Activated CD4-positive, alpha-beta T cell treated with anti-CD3 and anti-CD28 coated beads, Interleukin-2, amount 50 U/mL, for 4 hours (primary cell): ENCODE measurements at places on chromosomes 3 and 15.

- DNase-seq, result no peak
Measured at GRCh38 chr3:135131290-135131689, 336.2 kb downstream of the EPHB1 start.

GRCh38 chr15:71567173-71567572 is 243.2 kb upstream of the NR2E3 start:
- DNase-seq, result no peak

DNA sequence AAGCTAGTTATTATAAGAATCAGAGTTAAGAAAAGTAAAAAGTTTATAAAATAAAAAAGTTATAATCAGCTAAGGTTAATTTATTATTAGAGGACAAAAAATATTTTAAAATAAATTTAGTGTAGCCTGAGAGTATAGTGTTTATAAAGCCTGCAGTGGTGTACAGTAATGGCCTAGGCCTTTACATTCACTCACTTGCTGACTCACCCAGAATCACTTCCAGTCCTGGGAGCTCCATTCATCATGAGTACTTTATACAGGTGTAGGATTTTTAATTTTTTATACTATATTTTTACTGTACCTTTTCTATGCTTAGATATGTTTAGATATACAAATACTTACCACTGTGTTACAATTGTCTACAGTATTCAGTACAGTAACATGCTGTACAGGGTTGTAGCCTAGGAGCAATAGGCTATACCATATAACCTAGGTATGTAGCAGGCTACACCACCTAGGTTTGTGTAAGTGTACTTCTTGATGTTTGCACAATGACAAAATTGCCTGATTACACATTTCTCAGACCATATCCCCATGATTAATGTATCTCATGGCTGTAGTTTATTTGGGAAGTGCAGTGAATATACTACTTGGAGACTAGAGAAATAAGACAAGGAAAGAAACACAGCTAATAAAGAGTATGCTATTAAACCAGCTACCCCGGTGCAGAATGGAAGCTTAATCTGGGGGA is 101.9 kb upstream of the GALNT15 start:
- no peak for DNase-seq

DNA sequence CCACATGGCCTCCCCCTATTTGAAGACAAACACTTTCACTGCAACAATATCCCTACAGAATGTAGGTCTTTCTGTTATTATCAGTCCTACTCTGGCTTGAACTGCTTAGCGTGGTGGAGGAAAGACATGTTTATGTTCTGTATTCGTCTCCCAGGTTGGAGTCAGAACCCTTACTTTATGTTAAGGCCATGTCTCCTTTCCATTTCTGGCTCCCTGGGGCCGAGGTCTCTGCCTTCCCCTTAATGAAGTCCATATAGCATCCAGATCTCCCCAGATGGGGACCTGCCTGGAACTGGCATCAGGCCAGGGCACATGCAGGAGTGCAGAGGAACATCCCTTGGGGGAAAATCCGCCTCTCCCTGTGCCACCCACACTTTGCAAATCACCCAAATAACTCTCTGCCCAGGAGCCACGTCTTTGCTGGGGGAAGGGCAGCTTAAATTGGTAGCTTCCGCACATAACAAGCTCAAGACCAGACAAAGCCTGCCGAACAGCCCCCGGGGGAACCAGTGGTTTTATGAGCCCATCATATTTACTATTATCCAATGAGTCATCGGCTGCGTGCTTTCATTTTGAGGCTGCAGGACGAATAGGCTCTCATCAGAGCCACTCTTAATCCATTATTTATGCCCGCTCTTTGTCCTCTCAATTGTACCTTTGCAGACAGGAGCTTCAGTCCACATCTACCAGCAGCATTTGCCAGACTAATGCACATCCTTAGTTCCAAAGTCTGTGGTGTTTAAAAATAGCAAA is 237.0 kb downstream of the UACA start:
- no peak for DNase-seq

GRCh38 chr3:67059443-67059842 is 61.3 kb downstream of the KBTBD8 start:
- no peak for DNase-seq

DNA sequence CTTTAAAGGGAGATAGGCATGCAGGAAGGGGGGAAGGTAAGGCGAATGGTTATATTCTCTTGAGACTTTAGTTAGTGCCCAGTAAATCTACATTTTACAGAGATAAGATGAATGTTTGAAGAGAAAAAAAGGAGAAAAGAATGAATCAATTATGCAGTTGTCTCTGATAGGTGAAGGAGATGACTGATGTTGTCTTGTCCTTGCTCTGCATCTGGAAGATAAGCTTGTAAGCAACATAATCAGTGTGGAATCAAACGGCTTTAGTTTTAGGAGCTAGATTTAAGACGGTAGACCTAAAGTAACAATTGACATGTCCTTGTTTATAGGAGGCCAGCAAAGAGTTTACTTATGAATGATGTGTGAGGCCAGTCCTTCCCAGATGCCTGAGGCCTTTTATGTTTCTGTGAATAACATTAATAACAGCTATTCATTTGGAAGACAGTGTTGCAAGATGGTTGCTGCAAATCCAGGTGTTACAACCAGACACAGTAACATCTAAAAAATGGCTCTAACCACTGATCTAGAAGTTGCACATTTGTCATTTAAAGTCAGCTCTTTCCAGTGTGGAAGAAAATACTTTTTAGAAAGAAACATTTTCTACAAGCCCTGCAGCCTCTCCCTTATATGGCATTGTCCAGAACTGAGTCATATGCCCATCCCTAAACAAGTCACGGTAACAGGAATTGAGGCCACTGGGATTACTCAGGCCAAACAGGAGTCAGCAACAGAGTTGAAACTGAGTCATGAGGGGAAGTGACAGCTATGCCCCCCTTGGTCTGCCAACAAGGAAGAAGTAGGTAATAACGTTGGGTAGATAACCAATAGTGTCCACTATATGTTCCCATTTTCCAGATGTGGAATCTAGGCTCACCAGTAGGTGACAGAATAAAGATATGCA is 77.5 kb upstream of the FBN1 start:
- DNase-seq, result no peak

DNA sequence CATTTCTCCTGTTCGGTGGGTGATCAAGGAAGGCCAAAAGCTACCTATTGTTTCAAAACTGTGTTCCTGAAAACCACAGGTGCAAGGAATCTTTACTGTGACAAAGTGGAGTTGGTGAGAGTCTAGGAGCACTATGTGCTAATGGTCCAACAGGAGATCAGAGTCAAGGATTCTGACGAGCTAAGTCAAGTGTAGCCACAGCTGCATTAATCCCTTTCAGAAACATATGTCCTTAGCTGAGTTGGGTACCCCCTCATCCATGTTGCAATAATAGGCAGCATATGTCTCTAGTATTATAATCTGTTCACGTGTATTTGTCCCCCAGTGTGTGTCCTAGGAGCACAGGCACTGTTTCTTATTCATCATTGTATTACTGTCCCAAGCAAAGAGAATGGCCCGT is 1.7 kb downstream of the VPS39 start:
- DNase-seq, result no peak

DNA sequence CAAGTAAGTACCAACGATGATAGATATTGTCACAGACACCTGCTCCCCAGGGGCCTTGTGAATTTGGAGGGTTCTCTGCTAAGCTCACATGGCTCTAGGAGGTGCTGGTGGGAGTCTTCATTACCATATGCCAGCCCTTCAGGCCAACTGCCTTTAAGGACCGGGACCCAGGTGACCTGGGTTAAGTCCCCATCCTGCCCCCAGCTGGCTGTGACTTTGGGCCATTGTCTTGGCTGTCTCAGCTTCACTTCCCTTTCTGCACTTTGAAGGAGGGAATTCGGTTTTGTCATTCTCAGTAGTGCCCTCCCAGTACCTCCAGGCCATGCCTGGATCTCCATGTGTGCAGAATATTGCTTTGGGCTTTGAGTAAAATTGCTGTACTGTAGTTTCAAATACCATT is 72.8 kb upstream of the ACAD9 start:
- no peak for DNase-seq

- DNase-seq, result no peak
Measured at GRCh38 chr3:126293370-126294082, 63.7 kb downstream of the KLF15 start.

DNA sequence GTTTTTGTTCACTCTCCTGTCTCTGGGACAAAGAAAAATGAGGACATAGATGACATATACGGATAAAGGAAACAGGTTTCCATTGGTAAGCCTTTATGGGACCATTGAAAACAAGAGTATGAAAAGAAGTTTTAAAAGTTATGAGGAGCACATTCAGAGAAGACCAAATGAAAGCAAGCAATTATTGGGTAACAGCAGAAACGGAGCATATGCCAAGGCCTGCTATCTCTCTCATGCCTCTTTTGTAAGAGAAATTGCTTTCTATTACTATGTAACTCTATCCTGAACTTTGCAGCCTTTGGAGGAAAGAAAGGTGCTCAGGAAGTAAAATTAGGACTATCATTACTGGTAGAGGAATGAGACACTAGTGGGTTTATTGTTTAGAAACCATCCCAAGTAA is 14.9 kb upstream of the DPH6 start:
- no peak for DNase-seq

GRCh38 chr3:72390841-72391240 is 457.4 kb downstream of the SHQ1 start:
- DNase-seq, result no peak

DNA sequence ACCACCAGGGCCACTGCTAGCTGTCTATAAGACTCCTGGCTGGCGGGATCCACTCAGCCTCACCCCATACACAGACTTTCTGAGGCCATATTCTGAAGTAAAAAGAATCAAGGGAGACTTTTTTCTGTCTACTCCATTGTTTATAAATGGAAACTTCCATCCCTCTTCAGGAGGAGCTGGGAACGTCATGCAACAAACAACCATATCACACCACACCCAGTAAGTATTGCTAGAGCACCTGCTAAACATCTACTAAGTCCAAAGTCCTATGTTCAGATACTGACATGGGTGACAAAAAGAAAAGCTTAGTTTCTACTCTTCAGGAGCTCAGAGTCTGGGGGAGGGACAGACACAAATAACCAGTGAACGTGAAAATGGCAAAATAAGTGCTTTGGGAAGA is 324.8 kb upstream of the ONECUT1 start:
- DNase-seq, result no peak

GRCh38 chr3:14688525-14688924 is 13.6 kb downstream of the C3orf20 start:
- no peak for DNase-seq

DNA sequence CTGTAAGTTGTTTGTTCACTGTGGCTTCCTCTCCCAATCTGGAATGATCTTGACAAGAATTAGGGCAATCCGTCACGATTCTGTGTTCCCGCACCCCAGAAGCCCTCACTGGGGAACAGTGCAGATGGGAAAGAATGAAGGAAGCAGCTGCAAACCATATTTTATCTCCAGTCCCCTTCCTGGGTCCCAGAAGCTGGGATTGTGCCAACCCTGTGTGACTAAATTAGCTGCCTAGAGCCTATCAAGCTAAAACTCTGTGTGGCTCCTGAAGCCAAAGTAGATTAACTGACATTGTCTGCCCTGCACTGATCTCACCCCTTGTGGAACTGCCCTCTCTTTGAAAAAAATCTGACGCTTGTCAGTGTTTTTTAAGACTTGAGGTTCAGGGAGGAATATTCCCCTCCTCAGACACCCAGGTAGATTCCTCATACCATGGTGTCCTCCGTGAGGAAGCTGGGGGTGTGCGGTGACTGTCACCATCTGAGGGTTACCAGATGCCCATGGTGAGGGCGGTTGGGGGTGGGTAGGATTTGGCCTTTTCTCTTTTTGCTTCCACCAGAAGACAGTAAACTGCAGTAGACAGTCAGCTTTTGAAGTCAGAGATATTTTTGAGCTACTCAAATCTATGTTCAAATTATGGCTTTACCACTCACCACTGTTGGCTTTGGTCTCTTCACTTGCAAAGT is 358.3 kb upstream of the TPM1 start:
- no peak for DNase-seq

GRCh38 chr15:88987591-88987933 is 74.4 kb upstream of the MFGE8 start:
- no peak for DNase-seq

GRCh38 chr3:26799679-26800317 is 177.2 kb downstream of the LRRC3B start:
- DNase-seq, result no peak

DNA sequence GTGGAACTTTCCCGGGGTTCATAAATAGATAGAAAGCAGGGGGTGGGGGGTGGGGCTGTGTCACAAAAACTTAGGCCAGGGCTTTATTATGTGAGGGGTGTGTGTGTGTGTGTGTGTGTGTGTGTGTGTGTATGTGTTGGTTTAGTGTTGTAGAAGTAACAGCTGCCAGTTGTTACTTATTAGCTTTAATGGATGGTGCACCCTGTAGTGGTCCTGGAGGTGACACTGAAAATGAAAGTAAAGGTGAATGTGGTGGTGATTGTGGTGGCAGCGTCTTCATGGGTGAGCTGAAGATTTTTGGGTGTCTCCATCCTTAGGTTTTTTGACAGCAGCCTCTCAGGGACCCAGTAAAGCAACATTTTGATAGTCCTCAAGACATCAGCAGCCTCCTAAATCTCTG is 449.9 kb downstream of the PDCD6IP start:
- DNase-seq, result no peak

GRCh38 chr3:156751461-156752025 is 74.6 kb upstream of the LEKR1 start:
- DNase-seq, result no peak

GRCh38 chr3:108119398-108120104 is 28.7 kb upstream of the CD47 start:
- no peak for DNase-seq

DNA sequence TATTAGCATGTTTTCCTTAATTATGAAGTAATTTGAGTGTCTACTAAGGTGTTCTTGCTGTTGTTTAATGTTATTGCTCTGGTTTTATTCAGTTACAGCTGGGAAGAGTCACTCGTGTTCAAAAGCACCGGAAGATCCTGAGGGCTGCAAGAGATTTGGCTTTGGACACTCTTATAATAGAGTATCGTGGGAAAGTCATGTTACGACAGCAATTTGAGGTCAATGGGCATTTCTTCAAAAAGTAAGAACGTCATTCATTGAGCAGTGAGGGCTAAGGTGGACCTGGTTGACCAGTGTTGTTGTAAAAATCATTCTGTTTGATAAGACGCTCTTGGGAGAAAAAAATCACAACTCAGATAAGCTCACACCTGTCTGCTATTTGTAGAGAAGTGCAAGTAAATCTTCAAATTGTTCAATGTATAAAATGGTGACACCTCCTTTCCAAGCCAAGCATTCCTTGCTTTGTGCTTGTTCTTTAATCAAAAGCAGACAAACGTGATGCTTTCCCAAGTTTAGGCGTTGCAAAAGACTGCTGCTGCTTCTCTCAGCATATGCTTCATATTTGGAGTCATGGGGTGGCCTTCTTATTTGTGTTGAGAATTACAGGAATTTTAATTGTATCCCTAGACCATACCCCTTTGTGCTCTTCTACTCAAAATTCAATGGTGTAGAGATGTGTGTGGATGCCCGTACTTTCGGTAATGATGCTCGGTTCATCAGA is 44.2 kb downstream of the SETD5 start:
- DNase-seq, result no peak

GRCh38 chr3:52851348-52851747 is 16.5 kb upstream of the MUSTN1 start:
- no peak for DNase-seq

GRCh38 chr15:101570241-101570640 is 80.7 kb upstream of the PCSK6 start:
- DNase-seq, result no peak

- no peak for DNase-seq
Measured at GRCh38 chr3:168342946-168343850, 247.5 kb upstream of the GOLIM4 start.
